Endothelial cell of umbilical vein (primary cell): ENCODE measurements at places on chromosomes 5 and 9. TPM values are rescaled to one million over a fixed set of nuclear protein-coding genes. Genes with fewer than 3 reads are reported as not detected.

The PCDHGA11 gene
- total RNA-seq = 10.3 and 11.5 TPM in 2 replicates

The SPINK13 gene
- total RNA-seq = not detected in 2 replicates

The UBE2QL1 gene
- 0.15 and 0.21 TPM in 2 replicates for total RNA-seq

The COL23A1 gene
- total RNA-seq = not detected in 2 replicates

The PCDHGA4 gene
- total RNA-seq = 3.0 TPM in 2 replicates

The DMRTA1 gene
- 1.2 and 2.1 TPM in 2 replicates for total RNA-seq

DNA sequence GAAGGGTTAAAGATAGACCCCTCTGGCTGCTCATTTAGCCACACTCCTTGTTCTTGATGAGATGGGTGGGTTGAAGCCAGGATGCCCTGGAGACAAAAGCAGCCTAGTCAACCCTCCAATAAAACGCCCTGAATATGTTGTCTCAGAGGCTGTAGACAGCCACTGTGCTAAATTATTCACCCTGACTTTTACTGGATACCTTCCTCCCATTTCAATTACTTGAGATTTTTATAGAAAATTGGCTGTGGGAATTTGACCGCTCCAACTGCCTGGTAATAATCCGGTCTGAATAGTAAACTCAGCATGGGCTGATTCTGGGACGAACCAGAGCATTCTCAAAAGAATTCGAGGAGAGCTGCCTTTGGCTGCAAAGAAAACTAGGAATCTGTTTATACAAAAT lies 104.2 kb downstream of the SNX18 start:
- DNase-seq = no peak

GRCh38 chr5:51664491-51665250 lies 281.4 kb downstream of the ISL1 start:
- no peak for DNase-seq

DNA sequence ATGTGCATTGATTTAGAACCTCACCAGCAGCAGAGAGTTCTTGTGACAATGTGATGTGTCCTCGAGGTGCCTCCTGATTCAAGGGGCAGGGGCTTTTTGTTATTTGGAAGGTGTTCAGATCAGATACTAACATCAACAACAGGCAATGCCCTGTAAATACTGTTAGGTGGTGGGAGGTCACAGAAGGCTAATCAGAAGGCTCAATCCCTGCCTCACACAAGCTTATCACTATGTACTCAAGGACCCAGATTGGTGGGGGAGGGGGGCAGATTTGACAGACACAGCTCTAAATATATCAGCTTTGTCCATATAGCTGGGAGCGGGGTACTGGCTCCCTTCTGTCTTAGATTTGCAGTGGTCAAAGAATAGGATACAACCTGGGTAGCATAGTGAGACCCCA lies 2.6 kb downstream of the FRMPD1 start:
- no peak for DNase-seq

DNA sequence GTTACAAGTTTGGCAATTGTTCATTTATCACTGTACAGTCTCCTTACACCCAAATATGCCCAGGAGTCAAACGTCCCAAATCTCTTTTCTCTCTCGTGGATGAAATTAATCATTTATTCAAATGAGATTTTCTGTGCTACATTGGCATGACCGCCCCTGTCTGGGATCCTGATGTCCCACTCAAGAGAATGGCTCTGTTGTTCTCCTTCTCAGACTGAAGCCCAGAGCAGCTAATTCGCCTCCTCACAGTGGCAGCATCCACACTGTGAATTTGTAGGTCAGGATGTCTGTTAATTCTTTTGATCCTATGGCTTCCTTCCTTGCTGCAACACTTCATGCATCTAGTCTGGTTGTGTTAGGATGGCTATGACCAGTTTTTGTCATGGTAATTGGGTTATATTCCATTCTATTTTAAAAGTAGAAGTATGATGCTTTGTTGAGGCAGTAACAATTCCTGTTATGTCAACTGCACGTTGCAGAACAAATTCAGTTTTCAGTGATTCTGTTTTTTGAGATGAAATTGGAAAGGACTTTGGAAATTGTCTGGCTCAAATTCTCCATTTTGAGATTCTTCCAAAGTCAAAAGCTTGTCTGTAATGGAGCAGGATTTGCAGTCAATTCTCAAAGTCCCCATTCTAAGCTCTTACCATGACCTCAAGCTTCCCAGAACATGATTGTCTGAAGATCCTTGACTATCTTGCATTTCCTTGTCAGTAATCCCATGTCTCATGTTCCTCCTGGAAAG lies 141.5 kb upstream of the GAS1 start:
- DNase-seq = no peak

- DNase-seq = no peak
These were observed 159.2 kb downstream of the SNCAIP start for GRCh38 chr5:122471031-122471751.

DNA sequence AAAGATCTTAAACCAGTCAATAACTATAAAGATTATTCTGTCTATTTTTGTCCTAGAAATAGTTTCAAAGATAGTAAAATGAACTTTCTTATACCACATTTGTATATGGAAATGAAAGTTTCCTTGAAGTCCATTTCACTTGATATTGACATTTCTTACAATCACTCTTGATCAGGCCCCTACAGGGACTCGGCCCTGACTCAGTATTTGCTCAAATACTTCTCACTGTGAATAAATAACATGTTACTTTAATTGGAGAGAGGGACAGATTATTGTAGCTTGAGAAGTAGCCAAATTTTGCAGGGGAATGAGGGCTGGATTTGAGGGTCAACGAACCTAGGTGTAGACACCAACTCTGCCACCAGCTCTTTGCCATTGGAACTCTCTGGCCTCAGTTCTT lies 25.6 kb upstream of the SMARCA2 start:
- no peak for DNase-seq

GRCh38 chr9:99762470-99762869 lies 59.2 kb upstream of the NR4A3 start:
- no peak for DNase-seq

DNA sequence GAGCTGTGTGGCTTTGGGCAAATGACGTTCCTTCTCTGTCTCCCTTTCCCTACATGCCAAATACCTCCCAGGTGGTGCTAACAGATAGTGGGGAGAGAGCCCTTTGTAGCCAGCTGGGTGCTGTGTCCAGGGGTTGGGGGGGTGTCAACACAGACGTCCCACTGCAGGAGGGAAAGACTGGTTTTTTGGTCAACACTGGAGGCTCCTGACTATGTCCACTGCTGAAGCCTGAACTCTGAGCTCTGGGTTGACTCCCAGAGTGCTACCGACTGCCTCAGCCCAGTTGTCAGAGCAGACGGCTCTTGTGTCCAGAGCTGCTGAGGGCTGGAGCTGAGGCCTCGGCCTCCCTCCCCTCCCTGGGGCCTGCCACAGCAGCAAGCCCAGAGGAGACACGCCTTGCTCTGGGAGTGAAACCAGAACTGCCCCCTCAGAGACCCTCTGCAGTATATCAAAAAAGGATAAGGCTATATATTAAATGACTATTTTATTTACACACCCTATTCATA lies 14.8 kb upstream of the SLC25A51 start:
- no peak for DNase-seq

DNA sequence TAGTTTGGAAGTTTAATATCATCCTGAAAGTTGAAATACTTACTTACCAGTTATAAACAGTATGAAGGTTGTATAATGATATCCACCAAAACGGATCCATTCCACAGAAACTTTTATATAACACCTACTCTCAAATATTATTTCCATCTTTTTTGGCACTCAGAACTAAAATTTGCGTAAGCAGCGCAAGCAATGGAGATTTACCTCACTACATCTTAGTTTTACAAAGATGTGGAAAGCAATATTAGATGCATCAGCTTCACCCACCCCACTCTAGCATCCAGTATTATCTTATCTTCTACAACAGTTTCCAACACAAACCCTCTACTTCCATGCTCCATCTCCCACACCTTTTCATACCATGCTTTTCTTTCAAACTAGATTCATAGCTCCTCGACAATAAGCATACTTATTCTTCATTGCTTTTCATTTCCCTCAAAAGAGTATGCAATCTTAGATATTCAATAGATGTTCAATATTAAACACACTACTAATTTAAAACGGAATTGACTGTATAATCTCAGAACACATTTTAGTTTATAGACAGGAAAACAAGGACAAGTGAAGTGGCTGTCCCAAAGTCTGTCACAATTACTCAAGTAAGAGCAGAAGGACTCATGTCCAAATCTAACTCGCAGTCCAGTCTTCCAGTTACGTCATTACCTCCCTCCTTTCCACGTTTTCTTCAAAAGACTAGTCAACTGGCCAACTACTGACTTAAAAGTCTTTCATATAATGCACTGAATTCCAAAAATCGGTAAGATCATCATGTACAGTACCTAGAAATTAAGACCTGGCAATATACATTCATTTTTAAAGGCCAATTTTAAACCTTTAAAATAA lies 2.2 kb downstream of the PPP2CA start:
- DNase-seq = no peak

DNA sequence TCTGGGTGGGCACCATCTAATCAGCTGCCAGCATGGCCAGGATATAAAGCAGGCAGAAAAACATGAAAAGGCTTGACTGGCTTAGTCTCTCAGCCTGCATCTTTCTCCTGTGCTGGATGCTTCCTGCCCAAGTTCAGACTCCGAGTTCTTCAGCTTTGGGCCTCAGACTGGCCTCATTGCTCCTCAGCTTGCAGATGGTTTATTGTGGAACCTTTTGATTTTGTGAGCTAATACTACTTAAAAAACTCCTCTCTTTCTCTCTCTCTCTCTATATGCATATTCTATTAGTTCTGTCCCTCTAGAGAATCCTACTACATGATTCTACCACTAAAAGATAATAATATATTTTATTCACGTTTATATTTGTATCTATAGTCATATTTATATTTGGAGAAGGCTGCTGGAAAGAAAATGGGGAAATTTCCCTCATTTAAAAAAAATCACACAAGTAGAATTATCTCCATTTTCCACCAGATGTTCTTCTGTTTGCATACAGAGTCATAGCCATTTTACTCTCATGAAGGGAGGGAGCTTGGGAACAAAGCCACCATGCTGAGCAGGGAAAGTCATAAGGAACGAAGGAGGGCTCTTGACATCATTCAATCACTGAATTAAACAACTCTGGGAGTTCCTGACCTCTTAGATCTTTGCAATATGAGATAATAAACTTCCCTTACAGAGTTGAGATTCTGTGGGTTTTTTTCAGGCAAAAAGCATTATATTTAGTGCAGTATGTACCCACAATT lies 1137.4 kb upstream of the CDH18 start:
- no peak for DNase-seq
